Hematopoietic multipotent progenitor cell treated with erythropoietin and hydrocortisone succinate and interleukin-3 and kit ligand, for 17 days (in vitro differentiated cells): ENCODE measurements at places on chromosomes 13 and 19.

GRCh38 chr19:55353803-55354697 lies 469 bp downstream of the COX6B2 start:
- DNase-seq: peak; percentile 65

GRCh38 chr19:4566402-4567051 lies 7.0 kb upstream of the SEMA6B start:
- no peak for DNase-seq

DNA sequence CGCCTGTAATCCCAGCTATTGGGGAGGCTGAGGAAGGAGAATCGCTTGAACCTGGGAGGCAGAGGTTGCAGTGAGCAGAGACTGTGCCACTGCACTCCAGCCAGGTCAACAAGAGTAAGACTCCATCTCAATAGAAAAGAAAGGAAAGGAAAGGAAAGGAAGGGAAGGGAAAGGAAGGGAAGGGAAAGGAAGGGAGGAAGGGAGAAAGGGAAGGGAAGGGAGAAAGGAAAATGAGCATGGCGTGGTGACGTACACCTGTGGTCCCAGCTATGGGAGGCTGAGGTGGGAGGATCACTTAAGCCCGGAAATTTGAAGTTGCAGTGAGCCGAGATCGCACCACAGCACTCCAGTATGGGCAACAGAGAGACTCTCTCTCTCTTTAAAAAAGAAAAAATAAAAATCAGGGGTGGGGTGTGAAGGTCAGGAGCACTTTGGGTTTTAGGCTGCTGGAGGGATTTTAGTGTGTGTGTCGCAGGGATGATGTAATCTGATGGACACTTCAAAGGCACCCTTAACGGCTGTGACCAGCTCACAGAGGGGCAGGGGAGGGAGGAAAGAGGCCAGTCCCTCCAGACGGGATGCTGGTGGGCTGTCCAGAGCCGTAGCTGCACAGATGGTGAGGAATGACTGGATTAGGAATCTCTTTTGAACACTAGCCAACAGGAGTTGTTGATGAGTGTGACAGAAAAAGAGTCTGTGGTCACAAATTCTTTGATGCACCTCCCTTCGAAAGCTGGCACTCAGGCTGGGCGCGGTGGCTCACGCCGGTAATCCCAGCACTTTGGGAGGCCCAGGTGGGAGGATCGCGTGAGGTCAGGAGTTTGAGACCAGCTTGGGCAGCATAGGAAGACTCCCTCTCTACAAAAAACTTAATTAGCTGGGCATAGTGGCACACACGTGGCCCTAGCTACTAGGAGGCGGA lies 27.6 kb downstream of the TMPRSS9 start:
- DNase-seq: no peak

DNA sequence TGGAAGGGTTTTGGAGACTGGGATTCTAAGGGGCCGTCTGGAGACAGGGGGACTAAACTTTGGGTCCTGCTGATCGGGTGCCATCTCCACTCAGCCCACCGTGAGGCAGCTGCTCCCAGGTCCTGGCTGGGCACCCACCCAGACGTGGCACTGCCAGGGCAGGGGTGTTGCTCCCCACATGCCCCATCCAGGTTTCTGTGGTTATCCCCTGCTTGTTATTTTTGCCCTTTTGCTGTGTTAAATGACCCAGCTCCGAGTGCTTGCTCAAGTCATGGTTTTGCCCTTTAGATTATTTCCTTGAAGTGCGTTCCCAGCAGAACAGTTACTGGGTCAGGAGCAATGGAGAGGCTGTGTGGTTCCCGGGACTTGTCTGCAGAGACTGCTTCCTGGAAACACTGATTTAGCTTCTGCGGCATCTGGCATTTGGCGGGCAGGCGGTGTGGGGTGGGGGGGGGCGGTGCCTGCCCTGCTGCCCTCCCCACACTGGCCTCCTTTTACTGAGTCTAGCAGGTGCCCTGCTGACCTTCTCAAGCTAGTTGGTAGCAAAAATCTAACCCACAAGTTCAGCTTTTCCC lies 1.9 kb downstream of the RAB11B start:
- no peak for DNase-seq

- no peak for DNase-seq
Observed at GRCh38 chr13:100275746-100276145, 186.9 kb downstream of the PCCA start.

GRCh38 chr19:7729211-7729610 lies 2.7 kb downstream of the CLEC4G start:
- no peak for DNase-seq

GRCh38 chr19:650121-650520 lies 10.4 kb downstream of the FGF22 start:
- no peak for DNase-seq

- no peak for DNase-seq
Observed at GRCh38 chr13:40220299-40220935, 446.0 kb downstream of the FOXO1 start.

DNA sequence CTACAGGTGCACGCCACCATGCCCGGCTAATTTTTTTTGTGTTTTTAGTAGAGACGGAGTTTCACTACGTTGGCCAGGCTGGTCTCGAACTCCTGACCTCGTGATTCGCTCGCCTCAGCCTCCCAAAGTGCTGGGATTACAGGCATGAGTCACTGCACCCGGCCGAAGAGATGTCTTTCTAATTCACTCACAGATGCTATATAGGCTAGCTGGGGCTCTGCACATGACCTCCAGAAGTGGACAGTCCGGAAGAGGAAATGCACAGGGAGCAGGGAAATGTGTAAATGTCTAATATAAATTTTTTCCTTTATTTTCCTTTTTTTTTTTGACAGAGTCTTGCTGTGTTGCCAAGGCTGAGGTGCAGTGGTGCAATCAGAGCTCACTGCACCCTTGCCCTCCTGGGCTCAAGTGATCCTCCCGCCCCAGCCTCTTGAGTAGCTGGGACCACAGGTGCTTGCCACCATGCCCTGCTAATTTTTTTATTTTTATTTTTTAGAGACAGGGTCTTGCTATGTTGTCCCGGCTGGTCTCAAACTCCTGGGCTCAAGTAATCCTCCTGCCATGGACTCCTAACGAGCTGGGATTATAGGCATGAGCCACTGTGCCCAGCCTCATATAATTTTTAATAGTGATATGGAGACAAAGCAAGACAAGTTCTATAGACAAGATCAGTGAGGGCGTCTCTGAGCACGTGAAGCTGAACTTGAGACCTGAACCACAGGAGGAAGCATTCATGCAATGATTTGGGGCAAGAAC lies 8.4 kb downstream of the GIPC1 start:
- no peak for DNase-seq

- no peak for DNase-seq
Observed at GRCh38 chr13:36362251-36362650, 16.1 kb upstream of the SPART start.

DNA sequence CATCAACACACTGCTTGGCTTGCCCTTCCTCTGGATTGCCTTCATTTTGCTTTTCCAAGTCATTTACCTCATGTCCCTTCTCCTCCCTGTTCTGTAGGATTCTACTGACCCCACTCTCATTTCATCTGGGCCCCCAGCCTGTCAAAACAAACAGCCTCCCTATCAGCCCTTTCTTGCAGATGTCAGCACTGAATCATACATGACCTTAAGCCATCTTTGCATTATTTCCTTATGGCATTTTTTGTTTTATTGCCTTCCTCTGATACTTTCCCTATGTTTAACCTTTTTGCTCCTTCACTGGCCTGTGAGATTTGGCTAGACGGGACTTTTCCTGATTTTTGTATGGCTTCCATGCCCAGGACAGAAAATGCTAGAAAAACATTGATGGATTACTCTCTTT lies 8.7 kb downstream of the LRCH1 start:
- no peak for DNase-seq

- no peak for DNase-seq
Observed at GRCh38 chr13:44197791-44198770, 175.5 kb upstream of the SERP2 start.

DNA sequence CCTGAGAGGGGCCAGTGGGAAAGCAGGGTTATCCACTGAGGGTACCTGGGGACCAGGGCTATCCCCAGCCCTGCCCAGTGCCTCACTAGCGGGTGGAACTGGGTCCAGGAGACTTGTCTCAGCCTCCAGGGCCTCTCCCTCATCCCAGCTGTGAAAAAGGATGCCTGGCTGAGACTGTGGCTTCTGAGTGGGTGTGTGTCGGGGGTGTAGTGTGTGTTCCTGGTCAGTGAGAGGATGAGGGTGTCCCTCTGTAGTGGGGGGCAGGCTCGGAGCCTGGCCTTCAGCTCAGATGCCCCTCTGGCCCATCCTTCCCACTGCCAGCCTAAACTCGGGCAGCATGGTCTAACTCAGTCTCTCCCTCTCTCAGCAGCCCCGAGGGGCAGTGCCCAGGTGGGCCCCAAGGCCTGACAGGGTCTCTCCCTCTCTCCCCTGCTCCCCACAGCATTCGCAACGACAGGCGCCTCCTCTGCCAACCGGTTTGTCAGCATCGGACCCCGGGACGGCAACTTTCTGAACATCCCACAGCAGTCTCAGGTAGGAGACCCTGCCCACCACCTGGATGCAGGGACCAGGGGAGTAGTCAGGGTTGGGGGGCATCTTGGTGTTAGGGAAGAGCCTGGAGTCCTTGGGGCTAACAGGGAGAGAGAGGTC lies 12.7 kb downstream of the LYL1 start:
- DNase-seq: no peak

DNA sequence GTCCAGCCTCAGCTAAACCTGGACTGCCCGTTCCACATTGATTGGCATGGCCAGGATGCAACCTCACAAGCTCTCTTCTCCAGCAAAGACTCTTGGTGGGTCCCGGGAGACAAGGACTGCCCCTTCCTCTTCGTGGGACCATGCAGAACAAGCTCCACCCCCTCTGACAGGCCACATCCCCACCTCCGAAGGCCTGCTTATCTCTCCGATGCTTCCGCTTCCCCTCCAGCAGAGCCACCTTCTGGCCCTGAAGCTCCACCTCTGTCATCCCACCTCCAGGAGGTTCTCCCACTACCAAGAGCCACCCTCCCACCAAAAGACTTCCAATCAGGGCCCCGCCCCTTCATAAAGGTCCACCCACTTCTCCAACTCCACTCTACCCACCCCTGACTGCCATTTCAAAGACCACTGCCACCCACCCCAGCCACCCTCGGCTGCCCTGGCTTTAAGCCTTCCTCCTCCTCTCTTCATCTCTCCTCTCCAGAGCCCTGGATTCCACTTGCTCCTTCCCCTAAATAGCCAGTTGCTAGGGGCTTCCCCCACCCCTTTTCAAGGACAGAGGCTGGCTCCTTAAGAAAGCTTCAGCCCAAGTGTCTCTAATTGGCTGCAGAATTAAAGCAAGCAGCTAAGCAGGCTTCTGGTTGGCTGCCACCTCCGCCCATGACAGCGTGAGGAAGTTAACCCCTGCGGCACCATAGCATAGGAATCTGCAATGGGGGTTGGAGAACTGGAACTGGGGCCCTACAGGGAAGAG lies 9.9 kb downstream of the LRFN1 start:
- DNase-seq: no peak

DNA sequence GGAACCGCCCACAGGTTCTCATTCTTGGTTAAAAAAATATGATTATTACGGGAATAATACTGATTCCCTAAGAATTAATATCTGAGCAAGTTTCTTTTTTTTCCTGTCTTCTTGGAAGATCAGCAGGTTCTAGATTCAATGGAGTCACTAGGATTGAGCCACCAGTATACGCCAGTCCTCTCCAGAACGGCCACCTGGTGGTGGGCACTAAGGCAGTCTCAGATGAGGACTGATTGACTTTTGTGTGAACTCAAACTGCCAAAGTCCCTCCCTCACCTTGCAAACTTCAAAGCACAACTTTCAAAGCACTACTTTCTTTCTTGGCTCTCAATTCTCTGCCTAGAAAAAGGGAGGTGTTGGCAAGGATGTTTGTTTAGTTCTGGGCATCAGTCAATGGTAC lies 33.3 kb upstream of the ALOX5AP start:
- no peak for DNase-seq

DNA sequence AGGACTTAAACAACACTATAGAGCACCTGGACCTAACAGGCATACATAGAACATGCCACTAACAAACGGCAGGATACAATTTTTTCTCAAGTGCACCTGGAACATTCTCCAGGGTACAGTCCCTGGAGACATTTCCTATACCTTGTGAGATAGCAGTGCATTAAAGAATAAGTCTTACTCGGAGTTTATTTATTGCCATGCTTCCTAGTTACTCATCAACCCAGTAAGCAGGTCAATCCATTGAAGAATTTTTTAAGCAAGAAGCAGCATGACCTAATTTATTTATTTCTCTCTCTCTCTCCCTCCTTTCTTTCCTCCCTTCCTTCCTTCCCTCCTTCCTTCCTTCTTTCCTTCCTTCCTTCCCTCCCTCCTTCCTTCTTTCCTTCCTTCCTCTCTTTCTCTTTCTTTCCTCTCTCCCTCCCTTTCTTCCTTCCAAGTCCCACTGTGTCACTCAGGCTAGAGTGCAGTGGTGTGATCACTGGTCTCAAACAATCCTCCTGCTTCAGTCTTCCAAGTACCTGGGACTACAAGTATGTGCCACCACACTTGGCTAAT lies 6.6 kb upstream of the TFDP1 start:
- DNase-seq: no peak

DNA sequence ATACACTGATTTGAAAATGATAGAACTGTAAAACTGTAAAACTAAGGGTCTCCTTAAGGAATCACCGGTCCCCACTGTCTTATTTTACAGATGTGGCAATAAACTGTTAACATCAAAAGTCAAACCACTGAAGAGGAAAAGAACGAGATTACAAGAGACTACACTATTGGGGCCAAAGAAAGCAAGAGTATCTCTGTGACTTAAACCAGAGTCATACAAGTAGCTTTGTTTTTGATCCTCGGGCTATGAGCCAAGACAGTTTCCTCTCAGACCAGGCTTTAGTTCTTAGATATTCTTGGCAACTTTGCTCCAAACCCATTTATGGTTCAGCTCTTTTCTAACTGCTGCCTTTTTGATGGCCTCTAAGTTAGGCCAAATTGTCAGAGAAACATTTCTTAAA lies 113.8 kb downstream of the TBC1D4 start:
- no peak for DNase-seq

GRCh38 chr19:38841787-38842438 lies 7.9 kb downstream of the HNRNPL start:
- no peak for DNase-seq

GRCh38 chr13:99332456-99332855 lies 25.3 kb upstream of the GPR183 start:
- DNase-seq: no peak

GRCh38 chr13:106362707-106363106 lies 172.8 kb downstream of the EFNB2 start:
- DNase-seq: no peak

DNA sequence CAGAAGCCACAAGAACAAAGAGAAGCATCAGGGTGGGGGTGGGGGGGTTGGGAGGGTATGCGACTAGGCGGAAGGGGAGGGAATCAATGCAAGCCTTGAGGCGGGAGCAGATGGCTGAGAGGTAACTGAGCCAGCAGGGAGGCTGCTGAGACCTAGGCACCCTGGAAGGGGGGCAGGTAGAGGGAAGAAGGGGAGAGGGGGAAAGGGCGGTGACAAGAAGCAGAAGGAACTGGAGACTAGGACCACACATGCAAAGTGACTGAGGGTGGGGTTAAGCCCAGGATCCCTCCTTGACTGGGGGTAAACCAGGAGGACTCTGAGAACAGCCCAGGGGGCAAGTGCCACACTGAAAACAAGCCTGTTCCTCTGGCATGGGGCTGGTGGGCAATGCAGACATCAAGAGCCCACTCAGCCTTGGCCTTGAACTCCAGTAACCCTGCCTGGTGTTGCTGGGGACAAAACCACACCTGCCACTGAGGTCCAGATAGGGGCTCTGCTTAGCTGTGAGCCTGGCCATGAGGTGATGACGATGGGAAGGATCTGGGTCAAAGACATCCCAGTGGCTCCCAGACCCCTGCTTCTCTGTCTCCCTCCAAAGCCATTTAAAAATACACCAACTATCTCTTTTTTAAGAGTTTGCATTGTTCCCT lies 20.3 kb downstream of the OPA3 start:
- DNase-seq: no peak
